ENCODE measurements at places on chromosomes 5 and 9.

DNA sequence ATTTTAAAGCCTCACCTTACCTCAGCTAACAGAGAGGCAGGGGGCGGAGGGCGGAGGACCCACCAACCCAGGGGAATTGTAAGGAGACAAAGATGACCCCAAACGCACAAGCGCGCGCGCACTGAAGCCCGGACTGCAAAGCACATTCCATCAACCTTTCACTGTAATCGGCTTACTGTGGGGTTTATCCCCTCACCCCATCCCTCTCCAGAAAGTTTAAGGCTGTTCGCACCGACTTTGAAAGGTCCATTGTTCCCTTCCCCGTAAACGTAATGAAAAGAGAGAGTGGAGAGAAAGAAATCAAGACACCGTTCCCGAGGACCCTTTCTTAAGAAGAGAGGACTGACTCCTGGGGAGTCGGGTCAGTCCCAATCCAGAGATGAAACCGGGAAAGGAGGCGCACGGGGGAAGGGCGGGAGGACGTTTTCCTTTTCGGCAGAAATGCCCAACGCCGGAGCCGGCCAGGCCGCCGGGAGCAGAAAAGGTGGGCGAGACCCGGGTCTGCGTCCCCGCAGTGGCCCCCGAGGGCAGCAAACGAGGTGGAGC is 464 bp downstream of the CEMIP2 start:
- DNase-seq: no peak

DNA sequence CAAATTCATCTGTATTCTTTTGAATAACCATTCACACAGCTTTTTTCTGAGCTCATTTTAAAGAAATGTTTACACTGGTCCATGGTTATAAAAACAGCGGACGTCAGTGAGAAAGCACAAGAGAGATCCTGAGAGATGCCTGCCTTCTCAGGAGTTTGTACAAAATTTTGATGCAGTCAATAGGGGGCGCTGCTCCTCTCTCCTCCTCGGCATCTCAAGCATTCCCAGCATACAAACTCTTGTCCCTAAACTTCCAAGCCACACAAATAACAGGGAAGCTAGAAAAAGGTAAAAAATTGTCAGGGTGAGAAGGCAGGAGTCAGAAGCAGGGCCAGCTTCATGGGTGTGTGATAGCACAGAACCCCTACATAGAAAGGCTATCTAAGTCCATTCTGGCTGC is 11.2 kb upstream of the CCDC152 start:
- DNase-seq: no peak

DNA sequence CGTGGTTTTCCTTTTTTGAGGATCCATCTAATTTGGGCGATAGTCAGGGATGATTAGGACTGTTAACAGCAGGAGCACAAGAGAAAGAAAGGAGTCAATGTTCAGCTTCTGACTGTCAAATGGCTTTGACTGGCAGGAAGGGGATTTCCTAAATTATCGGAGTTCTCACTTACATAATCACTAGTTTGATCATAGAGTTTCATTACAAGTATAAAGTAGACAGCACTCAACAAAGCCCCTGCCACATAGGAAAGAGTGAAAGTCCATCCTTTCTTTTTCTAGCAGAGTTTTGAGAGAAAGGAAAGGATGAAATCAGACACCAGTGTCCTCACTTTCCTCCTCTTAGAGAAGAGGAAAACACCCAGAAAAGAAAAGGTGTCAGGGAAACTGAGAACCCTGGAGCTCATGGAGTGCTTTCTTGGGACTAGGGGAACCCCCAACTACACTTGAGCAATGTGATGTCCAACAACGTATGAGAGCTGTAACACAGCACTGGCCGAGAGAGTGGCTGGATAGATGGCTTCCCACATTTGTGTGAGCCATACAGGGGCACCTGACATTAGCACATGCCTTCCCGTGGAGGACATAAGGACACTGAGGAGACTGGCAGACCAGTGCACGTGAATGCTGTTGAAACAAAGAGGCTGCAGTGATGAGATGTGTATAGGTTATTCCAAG is 26.0 kb upstream of the LPAR1 start:
- DNase-seq: no peak

DNA sequence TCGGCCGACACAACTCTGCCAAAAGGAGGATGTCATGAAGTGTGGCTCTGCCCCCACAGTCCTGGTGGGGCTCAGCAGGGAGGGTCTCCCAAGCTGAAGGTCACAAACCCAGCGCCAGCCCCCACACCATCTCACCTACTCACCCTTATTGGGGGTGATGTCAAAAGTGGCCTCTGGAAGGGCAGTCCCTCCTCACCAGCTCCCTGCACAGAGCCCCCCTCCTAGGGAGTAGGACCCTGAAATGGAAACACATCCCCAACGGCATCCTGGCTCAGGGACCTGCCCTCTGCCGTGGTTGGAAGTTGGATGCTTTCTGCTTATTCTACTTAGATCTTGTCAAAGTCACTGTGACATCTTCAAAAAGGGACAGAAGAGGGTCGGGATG is 89.5 kb downstream of the NSUN2 start:
- DNase-seq: no peak

GRCh38 chr9:120974181-120974580 is 47.6 kb upstream of the TRAF1 start:
- DNase-seq: no peak

Data from MG63 (cell line).